ENCODE measurements at places on chromosomes 7 and 10.

GRCh38 chr10:131626274-131626673, 274.5 kb upstream of the PPP2R2D start:
- no peak for DNase-seq

GRCh38 chr7:128437426-128438332, 18.0 kb upstream of the HILPDA start:
- no peak for DNase-seq

DNA sequence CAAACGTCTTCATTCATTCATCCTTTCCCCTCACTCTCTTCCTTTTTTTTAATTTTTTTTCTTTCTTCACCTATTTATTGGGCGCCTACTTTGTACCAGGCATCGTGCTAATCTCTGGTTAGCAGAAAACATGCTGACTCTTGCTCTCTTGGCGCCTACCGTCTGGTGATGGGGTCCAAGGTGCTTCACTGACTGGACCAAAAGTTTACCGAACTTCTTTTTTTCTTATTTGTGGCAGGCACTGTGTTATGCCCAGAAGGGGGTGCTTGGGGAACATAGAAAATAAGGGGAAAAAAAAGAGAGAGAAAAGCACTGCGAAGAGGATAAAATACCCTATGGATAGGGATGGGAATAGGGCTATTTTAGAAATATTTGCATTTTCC, 505 bp upstream of the FAM204A start:
- no peak for DNase-seq

- DNase-seq, result peak; percentile 89
Observed at GRCh38 chr10:100986952-100987684, at the start of the genes MRPL43 and TWNK. MRPL43 (minus strand) TSS chr10:100987497; CDS start chr10:100987443, 54 bp downstream. TWNK (plus strand) TSS chr10:100987543; CDS start chr10:100988211, 668 bp downstream.

- DNase-seq, result peak; percentile 80
Observed at GRCh38 chr7:151249034-151249731, 689 bp upstream of the SMARCD3 start.

- no peak for DNase-seq
Observed at GRCh38 chr10:23150610-23151009, 41.5 kb upstream of the PTF1A start.

GRCh38 chr7:133606991-133607390, 354.1 kb downstream of the EXOC4 start:
- DNase-seq, result no peak

- no peak for DNase-seq
Observed at GRCh38 chr7:98051118-98051744, 55.4 kb upstream of the LMTK2 start.

DNA sequence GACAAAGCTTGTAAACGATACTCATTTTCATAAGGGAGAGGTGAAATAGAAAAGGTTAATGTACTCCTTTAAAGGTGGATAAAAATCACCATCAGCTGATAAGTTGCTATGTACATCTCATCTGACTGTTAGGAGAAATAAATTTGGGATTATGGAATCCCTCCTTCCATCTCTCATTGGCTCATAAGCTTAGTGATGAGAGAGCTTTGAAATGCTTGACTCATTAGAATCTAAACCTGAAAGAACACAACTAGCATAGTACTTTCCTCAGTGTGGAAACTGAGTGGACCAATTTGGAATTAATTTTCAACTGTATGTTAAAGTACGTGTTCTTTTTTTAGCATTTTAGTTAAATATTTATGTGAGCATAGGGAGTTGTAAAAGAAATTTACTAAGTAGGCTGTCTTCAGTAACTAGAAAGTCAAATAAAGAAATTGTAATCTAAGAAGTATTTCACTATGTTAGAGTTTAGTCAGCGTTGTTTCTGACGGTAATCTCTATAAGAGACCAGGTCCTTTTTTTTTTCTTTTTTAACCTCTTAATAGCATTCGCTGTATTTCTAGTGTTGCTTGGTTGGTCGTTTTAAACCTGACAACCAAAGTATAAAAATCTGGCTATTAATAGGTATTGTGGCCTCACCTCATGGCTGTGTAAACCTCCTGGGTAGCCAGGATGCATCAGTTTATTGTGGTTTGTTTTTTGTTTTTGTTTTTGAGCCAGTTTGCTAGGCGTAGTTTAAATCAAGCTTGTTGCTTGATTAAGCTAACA, 34.4 kb downstream of the FHIP2A start:
- DNase-seq, result no peak

GRCh38 chr7:47503281-47503680, 78.6 kb downstream of the TNS3 start:
- no peak for DNase-seq

Measured in HuH-7.5 (cell line).